ENCODE measurements at places on chromosomes 4 and X.

GRCh38 chr4:173748353-173748752 is 218.3 kb upstream of the HAND2 start:
- DNase-seq, result no peak

GRCh38 chr4:52904421-52904820 is 42.3 kb downstream of the RASL11B start:
- DNase-seq, result no peak

DNA sequence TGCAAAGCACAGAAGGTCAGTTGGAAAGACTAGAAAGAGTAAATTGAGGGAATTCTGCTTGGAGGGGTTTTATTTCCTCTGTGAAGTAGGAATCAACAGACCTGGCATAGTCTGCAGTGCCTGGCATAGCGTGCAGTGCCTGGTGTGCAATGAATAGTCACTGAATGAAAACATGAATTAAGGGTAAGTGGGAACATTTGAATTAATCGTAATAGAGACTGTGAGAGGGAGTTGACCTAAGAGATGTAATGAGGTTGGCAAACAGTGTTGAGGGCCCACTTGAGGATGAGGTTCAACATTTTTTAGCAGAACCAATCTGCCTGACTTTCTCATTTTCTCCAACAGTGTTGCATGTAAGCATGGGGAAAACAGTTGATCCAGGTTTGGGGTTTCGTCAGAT is 377.2 kb upstream of the FTHL17 start:
- no peak for DNase-seq

GRCh38 chrX:30183554-30183953 is 31.8 kb upstream of the MAGEB2 start:
- no peak for DNase-seq

DNA sequence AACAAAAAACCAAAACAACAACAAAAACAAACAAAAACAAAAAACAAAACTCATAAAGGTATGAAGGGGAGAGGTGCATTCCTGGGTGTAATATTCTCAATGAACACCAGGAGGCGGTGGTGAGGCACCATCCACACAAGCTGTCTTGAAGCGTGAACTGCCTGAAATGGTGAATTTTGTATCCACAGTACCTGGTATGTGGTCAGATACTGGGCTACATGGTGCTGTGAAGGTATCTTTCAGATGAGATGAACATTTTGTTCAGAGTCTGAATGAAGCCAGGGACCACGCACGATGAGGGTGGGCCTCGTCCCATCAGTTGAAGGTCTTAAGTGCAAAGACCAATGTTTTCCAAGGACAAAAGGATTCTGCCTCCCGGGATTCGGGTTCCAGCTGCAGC is 58.5 kb downstream of the ASMT start:
- no peak for DNase-seq

DNA sequence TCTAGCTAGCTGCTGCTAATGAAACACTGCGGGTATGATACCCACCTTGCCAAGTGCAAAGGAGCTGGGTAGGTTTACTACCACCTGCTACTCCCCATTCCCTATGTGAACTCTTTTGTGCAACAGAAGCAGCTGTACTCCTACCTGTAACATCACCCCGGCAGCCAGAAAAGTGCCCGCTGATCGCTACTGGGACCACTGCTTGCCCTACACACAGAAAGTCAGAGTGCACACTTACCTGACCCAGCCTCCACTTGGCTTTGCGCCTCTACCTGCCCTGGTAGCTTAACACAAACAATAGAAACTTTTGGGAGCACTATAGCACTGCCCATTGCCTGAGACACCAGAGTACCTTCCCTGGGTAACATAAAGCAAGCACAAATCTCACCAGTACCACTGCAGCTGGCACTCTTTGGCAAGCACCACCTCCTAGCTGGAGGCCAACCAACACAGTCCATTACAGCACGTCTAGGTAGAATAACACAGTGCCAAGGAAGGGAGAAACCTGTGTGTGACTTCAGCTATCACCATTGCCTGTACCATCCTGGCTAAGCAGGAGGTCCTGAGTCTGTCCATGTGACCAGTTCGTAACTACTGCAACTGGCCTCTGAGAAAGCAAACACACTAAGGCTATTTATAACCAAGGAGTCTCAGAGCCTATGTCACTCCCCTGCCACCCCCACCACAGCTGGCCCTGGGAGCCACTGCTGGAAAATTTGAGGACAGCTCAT is 80.1 kb downstream of the CENPC start:
- DNase-seq, result no peak

DNA sequence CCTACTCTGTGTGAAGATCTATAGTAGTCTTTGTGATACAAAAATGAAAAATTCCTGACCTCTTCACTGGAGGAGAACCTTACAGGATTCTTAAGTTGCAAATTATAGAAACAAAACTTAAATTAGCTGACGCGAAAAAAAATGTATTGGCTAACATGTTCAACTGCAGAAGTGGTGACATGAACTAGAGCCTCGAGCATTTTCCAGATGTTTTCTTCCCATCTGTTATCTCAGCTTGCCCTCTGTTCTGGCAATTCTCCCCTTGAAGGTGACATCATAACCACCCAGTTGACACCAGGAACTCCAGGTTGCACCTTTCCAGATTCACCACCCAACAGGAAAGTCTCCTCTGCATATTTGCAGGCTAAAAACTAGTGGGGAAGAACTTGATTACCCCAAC is 222.4 kb downstream of the KDR start:
- DNase-seq, result no peak

- DNase-seq, result no peak
These were observed 670.3 kb upstream of the FAM241A start for GRCh38 chr4:111475001-111475400.

DNA sequence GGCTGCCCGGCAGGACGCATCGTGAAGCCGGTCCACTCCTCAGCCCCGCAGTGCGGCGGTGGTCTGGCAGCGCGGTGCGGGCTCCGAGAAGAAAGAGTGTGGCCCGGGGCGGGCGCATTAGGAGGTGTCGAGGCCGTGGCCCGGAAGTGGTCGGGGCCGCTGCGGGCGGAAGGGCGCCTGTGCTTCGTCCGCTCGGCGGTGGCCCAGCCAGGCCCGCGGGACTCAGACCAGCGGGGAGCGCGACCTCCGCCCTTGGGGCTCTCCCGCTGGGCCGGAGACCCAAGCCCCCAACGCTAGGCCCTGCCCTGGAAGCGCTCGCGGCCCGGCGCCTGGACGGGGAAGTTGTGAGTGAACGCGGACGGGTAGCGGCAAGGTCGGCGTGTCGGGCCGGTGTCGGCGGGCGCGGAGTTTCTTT is 60.0 kb downstream of the HS3ST1 start:
- DNase-seq, result no peak

DNA sequence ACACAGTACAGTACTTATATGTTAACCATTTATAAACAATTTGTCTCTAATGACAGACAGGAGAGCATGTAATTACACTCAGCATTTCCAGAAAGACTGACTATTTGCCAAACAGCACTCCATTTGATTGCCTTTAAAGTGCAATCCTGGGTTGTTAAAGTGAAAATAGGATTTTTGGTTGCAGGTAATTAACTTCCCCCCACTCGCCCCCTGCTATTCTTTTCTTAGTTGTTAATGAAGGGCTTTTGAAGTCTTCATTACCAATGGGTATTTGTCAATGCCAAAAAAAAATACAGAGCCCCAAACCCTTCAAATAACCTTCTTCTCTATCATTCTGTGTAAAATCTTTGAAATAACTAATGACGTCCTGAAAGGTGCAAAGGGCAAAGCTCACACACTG is 825.6 kb downstream of the STPG2 start:
- no peak for DNase-seq

DNA sequence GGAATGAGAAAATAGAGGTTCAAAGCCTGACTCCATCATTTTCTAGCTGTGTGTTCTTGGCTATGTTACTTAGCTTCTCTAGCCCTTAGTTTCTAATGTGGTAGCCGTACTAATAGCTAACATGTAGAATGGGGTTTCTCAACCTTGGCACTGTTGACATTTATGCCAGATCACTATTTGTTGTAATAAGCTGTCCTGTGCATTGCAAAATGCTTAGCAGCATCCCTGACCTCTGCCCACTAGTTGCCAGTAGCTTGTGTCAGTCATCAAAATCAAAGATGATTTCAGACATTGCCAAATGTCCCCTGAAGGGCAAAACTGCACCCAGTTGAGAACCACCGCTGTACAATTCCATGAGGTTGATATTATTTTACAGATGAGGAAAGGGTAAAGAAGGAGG is 18.3 kb upstream of the ADAMTS3 start:
- no peak for DNase-seq

- DNase-seq, result no peak
These were observed 75.0 kb downstream of the FAM13A start for GRCh38 chr4:88981993-88982392.

GRCh38 chr4:23888421-23889319 is 1.2 kb downstream of the PPARGC1A start:
- DNase-seq, result peak; percentile 9

DNA sequence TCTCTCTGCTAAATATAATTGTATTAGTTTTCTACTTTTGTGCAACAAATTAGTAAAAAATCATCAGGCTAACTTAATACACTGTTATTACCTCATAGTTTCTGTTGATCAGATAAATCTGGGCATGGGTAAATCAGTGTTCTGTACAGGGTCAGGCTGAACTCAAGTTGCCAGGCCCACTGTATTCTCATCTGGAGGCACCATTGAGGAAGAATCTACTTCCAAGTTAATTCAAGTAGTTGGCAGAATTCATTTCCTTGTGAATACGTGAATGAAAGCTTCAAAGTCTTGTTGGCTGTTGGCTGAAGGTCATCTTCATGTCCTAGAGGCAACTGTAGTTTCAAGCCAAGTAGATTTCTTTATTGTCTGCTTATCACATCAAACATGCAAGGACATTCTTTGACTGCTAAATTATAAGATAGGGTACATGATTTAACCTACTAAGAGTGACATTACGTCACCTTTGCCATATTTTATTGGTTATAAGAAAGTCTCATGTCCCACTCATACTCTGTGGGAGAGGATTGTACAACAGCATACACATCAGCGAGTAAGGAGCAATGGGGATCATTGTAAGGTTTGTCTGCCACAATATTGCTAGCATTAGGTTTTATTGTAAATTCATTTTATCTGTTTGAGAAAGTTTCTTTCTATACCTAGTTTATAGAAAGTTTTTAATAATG is 1219.0 kb downstream of the ARAP2 start:
- no peak for DNase-seq

DNA sequence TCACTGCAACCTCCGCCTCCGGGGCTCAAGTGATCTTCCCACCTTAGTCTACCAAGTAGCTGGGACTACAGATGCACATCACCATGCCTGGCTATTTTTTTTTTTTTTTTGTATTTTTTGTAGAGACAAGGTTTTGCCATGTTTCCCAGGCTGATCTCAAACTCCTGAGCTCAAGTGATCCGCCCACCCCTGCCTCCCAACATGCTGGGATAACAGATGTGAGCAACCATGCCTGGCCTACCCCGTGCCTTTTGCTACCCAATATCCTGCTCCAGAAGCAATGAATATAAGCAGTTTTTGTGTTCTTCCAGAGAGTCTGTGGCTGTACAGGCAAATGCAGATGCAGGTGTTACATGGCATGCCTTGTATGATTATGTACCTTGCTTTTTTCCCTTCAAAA is 50.5 kb downstream of the TBC1D14 start:
- DNase-seq, result no peak

DNA sequence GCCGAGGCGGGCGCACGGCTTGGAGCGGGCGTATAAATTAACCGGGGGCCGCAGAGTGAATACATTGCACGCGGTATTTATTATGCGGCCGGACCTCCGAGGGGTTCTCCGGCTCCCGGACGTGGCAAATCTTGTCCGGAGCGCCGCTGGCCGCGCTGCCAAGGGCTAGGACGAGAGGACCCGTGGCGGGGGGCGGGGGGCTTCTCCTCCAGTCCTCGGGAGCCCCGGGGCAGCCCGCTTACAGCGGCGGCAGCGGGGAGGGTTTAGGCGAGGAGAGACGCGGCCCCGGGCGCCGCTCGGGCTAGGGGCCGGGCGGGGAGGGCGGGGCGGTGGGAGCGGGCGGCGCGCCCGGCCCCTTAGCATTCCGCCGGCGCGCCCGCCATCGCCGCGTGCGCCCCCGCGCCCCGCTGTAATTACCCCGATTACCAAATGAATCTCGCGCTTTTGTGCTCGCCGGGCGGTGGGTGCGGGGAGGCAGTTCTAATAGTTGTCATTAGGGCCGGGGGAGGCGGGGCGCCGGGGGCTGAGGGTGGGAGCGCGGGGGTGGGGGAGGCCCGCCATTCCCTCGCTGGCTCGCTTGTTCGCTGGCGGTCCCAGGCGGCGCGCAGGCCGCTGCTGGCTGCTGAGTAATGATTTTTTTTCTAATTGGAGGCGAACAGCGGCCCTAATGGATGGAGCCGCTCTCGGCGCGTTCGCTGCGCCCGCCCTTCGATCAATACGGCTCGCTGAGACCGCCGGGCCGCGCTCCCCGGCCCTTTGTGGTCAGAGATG is 276.6 kb downstream of the BCOR start:
- DNase-seq, result no peak

DNA sequence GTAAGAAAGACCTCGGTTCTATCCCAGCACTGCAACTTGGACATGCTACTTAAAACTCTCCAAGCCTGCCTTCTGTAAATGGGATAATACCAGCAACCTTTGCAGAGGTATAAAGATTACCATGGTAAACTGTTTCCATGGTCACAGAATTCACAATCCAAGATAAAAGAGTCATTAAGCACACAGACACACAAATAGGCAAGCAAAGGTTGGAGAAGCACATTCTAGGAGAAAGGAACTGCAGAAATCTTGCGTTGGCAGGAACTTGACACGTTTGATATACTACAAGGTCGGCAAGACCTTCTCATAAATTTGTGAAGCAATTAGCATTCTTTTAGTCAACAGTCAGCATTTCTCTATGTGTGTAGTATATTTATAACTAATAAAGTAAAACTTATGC is 12.3 kb upstream of the CHRNA9 start:
- DNase-seq, result no peak

DNA sequence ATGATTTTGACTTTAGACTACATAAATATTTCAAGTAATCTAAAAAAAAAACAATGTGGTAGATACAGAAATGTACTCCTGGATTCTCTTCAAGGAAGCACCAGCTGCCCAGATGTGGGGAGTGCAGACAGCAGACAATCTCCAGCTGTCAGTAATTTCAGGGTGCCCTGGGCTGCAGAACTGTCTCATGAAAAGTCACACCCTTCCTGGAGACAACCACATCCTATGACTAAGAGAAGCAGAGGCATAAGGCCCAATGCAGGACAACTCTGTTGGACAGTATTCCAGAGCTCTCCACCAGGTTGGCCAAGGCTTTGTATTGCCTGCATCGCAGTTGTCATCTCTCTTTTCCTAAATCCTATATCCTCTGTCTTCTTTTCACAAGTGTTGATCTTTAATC is 34.4 kb upstream of the BLTP1 start:
- no peak for DNase-seq

- DNase-seq, result no peak
These were observed 289.2 kb downstream of the LDB2 start for GRCh38 chr4:16609170-16609758.

- no peak for DNase-seq
These were observed 33.1 kb downstream of the SMIM10L2A start for GRCh38 chrX:135454816-135455215.

Measured in HS-5 (cell line).